ENCODE measurements at places on chromosomes 12 and 14.

DNA sequence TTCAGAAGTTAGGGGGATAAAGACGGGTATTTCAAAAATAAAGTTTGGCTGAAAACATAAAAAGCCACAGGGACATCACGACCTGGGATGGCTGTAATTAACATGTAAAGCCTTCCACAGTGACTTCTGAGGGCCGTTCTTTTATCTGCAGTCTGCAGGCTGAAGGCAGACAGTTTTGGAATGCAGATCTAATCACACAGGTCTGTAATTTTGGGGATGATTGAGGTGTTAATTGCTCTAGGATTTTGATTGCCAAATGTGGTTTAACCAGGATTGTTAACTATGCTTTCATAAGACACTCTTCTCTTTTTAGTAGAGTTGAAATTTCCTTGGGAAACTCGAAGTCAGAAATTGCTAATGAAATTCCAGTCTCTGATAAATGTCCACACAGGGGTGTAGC lies 355.5 kb downstream of the ATP23 start:
- no peak for DNase-seq

DNA sequence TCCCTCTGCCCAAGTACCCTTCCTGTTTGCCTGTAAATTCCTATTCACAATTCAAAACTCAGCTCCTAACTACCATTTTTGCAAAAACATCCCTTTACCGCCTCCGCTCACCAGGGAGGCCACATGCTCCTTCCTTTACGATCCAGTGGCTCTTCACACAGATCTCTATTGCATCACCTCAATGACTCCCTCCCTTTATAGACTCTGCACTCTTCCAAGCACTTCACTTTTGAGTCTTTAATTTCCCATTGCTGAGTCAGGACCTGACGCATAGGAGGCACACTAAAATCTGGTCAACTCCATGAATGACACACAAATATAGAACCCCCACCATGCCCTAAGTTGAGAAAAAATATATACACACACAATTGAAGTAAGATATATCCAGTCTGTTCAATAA lies 45.9 kb downstream of the PPP1R13B start:
- no peak for DNase-seq

GRCh38 chr12:48690990-48691389 lies 9.0 kb upstream of the KANSL2 start:
- DNase-seq: no peak

- no peak for DNase-seq
Measured at GRCh38 chr14:78157494-78158437, 12.4 kb upstream of the NRXN3 start.

GRCh38 chr14:99964979-99965378 lies 100.2 kb upstream of the EVL start:
- no peak for DNase-seq

DNA sequence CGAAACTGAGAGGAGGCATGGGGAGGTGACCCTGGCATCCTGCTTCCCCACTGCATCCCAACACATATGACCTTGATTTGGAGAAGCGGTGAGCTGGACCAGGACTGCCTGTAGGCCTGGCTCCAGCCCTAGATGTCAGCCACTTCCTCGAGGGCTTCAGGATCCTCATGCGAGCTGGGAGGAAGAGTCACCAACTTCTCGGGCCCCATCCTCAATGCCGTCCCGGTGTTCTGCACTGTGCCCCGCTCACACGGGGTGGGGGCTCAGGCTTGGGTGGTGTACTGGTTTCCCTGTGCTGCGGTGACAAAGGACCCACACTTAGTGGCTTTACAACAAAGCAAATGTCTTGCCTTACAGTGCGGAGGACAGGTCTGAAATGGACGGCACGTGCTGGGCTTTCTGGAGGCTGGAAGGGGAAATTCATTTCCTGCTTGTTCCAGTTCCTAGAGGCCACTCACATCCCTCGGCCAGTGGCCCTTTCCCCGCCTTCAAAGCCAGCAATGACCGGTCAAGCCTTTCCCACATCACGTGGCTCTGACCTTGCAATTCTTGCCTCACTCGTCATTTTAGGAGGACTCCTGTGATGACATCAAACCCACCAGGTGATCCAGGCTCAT lies 298.1 kb upstream of the RTL1 start:
- no peak for DNase-seq

DNA sequence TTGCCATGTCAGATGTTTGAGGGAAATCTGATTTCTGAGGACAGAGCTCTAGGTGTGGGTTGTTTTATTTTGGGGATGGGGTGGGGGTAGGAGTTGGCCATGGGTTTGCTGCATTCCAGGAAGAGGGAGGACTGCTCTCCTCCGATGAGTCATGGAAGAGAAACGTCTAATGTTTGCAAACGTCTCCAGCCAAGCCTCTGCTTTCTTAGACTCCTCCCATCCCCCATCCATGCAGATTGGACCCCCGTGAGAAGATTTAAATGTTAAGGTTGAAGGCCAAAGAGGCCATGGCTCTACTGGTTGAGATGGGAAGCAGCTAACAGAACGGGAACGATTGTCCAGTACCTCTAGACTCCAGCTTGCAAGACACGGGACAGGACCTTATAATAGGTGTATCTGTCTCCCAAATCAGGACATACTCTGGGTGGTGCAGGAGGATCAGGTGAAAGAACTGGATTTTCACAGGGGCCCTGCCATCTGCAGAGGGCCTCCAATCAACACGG lies 11.4 kb upstream of the ATP2A2 start:
- peak; percentile 48 for DNase-seq

- DNase-seq: no peak
Measured at GRCh38 chr12:131264635-131265034, 310.9 kb downstream of the ADGRD1 start.

GRCh38 chr12:114823724-114824123 lies 139.7 kb upstream of the TBX3 start:
- no peak for DNase-seq

GRCh38 chr12:12724421-12725085 lies 7.4 kb downstream of the CDKN1B start:
- peak; percentile 35 for DNase-seq

GRCh38 chr12:120801146-120801545 lies 75.5 kb downstream of the ACADS start:
- no peak for DNase-seq

GRCh38 chr12:63440048-63440447 lies 228.2 kb downstream of the DPY19L2 start:
- no peak for DNase-seq

GRCh38 chr12:39807043-39807442 lies 187.4 kb upstream of the ABCD2 start:
- DNase-seq: no peak

DNA sequence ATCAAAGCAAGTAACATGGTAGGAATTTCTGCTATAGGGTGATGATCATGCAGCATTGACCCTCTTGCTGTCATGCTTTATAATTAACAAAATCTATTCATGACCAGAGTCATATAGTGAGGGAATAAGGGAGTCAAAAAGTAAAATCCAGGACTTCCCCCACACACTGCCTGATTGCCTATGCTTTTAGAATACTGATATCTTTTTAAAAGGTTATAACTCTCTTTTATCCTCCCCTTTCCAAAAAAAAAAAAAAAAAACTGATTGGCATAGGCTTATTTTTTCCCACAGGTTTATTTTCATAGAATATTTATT lies 51.4 kb downstream of the ZFP36L1 start:
- DNase-seq: no peak

GRCh38 chr12:112941528-112942335 lies 3.5 kb downstream of the OAS3 start:
- no peak for DNase-seq

GRCh38 chr12:117334855-117335587 lies 26.4 kb downstream of the NOS1 start:
- no peak for DNase-seq

GRCh38 chr14:24271834-24272263 lies 452 bp upstream of the RABGGTA start:
- no peak for DNase-seq

GRCh38 chr12:93360688-93361087 lies 17.0 kb upstream of the NUDT4 start:
- DNase-seq: no peak

- no peak for DNase-seq
Measured at GRCh38 chr14:61064210-61064609, 83.2 kb downstream of the SLC38A6 start.
